ENCODE measurements at places on chromosomes 7 and 10. TPM values are rescaled to one million over a fixed set of nuclear protein-coding genes. Genes with fewer than 3 reads are reported as not detected.

STEAP2 gene
- total RNA-seq, result 2.9 TPM

LIPF gene
- total RNA-seq, result not detected

VGF gene
- 0.99 TPM for total RNA-seq

DNA sequence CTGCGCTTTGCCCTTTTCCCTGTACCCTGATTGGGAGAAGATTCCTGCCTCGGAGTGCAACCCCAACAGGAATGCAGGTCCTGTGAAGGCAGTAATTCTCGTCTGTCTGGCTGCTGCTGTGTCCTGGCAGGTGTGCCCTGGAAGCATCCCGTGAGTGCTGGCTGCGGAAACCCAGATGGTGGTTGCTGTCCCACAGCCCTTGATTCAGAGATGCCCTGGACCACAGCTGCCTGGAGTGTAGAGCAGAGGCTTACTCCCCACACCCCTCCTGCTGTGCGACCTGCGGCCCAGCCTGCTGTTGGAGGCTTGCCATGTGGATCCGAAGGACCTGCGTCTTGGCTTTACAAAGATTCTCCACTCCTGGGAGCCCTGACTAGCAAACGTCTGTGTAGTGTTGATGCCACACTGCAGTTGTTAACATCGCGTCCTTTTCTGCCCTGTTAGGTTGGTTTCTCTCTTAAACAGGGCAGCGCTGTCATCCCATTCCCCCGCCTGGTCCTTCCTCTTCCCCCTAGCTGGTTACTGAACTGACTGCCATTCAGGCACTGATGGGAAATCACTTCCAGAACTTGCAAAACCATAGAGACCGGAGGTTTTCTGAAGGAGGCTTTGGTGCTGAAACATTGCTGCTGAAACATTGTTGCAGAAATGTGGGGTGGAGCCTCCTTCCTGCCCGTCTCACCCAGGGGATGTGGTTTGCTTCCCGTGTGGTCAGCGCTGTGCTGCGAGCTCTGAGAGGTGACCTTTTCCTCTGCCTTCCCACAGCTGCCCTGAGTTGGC, 53.3 kb downstream of the DNAJB6 start:
- peak; percentile 79 for DNase-seq

GRCh38 chr10:33776419-33777070, 442.1 kb upstream of the NRP1 start:
- DNase-seq, result no peak

- DNase-seq, result no peak
Measured at GRCh38 chr10:125068406-125068805, 92.0 kb downstream of the CTBP2 start.

DNA sequence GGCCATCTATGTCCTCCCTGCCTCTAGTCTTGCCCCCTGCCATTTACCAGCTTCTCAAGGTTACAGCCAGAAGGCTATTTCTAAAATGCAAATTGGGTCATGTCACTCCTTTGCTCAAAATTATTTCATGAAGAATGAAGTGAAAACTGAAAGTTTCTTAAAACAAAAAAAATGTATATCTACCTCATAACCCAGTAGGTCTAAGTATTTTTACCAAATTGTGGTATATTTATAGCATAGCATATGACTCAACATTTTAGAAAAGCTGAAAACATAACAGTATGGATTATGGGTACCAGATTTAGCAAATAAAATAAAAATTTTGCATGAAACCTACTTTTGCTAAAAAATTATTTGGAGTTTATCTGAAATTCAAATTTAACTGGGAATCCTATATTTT, 78.4 kb downstream of the SLC16A9 start:
- no peak for DNase-seq

GRCh38 chr10:79339266-79339665, 8.0 kb upstream of the PPIF start:
- DNase-seq, result no peak

All from cardiac muscle cell (in vitro differentiated cells and primary cell).